Activated CD4-positive, alpha-beta T cell treated with anti-CD3 and anti-CD28 coated beads for 1 hour (primary cell): ENCODE measurements at places on chromosomes 6 and 20.

- no peak for DNase-seq
Measured at GRCh38 chr6:347232-347631, 44.3 kb upstream of the IRF4 start.

DNA sequence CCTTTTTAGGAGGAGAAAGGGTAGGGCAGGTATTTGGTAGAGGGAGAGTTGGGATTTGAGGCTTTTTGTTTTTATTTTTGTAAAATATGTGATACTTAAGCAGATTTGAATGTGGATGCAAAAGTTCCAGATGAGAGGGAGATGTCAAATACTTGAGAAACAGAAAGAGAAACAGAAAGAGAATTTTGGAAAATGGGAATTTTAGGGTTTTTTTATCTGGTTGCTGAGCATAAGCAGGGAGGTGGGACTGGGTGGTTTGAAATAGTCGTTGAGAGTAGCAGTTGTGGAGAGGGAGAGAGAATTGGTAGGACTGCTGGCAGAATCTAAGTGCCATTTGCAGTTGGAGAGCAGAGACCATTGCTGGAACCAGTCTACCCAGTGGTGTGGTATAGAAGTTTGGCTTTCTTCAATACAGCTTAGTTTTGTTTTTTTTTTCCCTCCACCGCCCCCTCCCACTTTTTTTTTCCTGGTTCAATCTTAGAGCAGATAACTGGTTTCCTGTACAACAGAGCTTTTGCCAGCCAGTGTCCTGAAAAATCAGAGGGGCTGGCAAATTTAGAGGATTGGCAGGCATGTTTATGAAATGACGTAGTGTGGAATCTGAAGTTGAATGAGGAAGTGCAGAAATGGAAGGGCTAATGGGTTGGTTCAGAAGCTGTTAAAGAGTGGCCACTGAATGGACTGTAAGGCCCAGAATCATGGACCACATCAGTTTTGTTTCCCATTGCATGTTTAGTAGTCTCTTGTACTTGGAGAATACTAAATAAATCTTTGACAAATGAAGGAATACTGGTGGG lies 68.7 kb downstream of the ATRN start:
- DNase-seq, result no peak

DNA sequence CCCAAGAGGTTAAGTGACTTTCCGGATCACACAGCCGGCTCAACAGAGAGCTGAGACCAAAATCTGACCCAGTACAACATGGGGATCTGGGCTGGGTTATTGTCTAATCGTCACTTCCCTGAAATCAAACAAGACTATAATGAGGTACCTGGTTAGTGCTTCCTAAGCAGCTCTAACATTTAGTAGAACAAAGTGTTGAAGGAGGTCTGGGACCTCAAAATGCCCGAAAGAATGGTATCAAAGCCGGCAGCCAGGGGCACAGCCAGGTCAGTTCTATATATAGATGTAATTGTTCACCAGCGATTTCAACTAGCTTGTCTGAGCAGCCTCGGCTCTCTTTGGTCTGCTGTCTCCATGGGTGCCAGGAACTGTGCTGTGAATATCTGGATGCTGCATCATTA lies 245.5 kb upstream of the ECI2 start:
- no peak for DNase-seq

- no peak for DNase-seq
Measured at GRCh38 chr20:51811042-51811355, 8.7 kb upstream of the SALL4 start.

DNA sequence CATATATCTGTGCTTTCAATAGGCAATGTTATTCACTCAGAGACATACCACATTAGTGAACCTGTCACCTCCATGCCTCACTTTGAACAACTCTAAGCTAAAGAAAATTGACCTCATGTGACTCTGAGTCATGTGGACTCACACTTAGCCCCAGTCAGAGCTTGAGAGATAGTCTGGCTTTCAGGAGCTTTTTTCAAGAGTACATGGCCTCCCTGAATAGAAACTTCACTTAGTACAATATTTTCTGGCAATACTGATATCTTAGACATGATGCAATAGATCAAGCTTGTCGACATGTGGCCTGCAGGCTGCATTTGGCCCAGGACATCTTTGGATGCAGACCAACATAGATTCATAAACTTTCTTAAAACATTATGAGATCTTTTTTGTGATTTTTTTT lies 8.5 kb downstream of the SPTLC3 start:
- DNase-seq, result no peak

- no peak for DNase-seq
Measured at GRCh38 chr6:13462458-13463327, 24.7 kb downstream of the GFOD1 start.

- DNase-seq, result no peak
Measured at GRCh38 chr20:51284871-51285270, 257.6 kb downstream of the NFATC2 start.

DNA sequence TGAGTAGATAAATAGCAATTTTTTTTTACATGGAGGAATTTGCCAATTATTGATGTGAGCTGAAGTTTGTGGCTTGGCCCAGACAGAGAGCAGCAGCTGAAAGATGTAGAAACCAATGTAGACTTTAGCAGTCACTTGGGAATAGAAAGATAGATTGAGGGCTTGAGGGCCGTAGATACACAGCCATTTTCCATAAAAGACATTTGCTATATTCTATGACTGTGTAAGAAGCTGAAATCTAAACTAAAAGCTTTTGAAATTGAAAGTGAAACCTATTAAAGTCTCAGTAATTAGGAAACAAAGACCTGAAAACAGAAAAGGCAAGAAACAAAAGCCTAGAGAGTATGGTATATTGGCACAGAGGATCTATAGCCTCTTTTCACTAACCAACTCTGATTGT lies 332.7 kb downstream of the CENPW start:
- no peak for DNase-seq
